ENCODE measurements at places on chromosomes 7 and 10.

DNA sequence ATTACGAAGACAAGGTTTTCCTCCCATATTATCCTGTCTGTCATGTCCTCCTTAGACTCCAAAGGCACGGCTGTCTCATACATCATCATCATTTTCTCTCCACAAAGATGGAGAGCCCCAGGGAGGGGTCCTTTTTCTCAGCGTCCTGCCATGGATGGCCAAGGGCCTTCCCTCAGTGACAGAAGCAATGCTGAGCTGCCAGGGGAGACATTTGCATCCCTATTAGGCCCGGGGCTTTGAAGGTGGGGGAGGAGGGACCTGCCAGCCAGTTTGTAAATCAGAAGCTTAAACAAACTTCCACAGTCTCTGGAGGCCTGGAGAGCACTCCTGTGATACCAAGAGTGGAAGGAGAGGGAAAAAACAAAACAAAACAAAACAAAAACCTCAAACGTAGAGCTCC is 112.4 kb upstream of the ADO start:
- DNase-seq, result no peak

DNA sequence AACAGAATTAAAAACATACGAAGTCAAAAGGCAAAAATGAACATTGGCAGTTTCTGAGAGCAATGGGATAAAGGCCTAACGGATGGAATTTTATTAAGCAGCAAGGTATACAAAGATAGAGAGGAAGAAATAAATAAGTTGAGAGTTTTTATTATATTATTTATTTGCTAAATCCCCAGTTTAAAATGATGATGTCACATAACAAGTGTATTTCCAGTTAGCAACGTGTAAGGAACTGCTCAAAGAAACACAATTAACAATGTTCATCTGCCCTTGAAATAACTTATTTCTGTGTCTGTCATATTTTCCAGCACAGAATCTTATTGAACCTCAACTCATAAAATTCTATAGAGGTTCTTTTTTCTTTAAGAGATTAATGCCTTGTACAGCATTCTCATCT is 108.6 kb upstream of the TMEM106B start:
- no peak for DNase-seq

DNA sequence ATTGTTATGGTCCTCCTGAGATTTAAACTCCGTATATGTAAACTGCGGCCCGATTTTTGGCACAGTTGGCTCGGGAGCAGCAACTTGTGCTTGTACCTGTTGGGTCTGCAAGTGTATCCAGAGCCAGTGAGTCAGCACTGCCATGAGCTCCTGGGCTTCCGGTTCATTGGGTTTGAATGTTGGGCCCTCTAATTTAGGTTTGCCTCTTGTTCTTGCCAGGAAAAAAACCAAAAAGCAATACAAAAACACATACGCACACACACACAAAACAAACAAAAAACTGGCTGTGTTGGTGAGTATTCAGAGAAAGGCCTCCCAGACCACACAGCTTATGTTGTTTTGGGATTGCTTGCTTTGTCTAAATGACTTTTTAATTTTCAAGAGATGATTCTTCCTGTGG is 26.3 kb downstream of the SND1 start:
- DNase-seq, result no peak

- peak; percentile 59 for DNase-seq
These were observed 24.8 kb downstream of the AGAP3 start for GRCh38 chr7:151110941-151111645.

DNA sequence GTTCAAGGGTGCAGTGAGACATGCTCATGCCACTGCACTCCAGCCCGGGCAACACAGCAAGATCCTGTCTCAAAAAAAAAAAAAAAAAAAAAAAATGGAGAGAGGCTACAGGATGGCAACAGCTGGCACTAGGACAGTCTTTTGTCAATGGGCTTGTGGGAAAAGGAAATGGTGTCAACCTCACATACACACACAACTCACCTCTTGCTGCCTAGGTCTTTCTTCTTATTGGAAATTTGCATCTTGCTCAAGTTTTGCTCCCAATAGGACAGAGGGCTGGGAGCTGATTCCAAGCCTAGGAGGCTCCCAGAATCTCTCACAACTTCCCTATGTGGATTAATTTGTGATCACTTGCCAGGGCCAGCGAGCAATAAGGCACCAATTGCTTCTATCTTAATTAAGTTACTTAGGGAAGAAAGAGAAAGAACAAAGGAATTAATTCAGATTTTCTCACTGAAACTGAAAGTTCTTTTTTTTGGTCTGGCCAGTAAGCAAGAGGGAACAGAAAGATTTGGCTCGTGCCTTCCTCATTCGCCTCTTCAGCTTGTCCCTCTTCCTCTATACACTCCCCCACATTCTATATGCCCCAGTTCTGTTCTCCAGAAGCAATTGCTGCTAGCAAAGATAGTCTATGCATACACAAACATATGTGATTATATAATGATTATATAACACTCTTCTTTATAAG is 33.8 kb downstream of the MAP3K8 start:
- DNase-seq, result no peak

DNA sequence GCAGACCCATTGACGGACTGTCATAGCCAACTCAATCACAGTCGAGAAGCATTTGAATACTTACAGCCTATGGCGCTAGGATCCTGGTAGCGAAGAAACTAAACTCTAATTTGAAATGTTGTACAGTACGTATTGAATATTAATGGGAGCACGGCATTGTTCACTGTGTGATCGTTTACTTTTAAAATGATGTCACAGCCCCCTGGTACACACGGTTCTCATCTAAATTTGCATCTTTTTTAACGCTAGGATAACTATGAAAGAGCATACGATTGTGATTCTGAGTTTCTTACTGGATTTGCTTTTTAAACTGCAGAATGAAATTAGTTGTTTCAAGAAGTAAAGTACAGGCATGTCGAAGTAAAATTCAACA is 895 bp upstream of the NAPEPLD start:
- DNase-seq, result no peak

GRCh38 chr10:43396061-43396927 is 12.7 kb downstream of the HNRNPF start:
- no peak for DNase-seq

DNA sequence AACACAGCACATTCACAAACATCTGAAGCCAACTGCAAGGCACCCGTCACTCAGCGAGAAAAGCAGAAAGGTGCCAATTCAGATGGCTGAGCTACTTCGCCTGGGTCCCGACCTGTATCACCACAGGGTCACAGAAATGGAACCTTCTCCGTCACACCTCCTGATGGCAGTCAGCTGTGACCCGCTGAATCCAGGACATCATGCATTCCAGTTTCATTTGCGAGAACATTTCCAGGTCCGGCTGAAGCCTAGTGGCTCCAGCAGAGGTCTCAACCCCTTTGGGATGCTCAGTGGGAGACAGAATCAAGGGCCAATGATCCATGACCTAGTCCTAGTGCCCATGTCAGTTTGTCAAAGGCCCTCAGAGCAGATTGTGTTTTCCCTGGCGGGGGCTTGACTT is 193.6 kb upstream of the KLF14 start:
- DNase-seq, result no peak

GRCh38 chr7:82810558-82811259 is 352.0 kb downstream of the PCLO start:
- DNase-seq, result no peak

GRCh38 chr10:34622945-34623344 is 192.2 kb downstream of the PARD3 start:
- DNase-seq, result no peak

DNA sequence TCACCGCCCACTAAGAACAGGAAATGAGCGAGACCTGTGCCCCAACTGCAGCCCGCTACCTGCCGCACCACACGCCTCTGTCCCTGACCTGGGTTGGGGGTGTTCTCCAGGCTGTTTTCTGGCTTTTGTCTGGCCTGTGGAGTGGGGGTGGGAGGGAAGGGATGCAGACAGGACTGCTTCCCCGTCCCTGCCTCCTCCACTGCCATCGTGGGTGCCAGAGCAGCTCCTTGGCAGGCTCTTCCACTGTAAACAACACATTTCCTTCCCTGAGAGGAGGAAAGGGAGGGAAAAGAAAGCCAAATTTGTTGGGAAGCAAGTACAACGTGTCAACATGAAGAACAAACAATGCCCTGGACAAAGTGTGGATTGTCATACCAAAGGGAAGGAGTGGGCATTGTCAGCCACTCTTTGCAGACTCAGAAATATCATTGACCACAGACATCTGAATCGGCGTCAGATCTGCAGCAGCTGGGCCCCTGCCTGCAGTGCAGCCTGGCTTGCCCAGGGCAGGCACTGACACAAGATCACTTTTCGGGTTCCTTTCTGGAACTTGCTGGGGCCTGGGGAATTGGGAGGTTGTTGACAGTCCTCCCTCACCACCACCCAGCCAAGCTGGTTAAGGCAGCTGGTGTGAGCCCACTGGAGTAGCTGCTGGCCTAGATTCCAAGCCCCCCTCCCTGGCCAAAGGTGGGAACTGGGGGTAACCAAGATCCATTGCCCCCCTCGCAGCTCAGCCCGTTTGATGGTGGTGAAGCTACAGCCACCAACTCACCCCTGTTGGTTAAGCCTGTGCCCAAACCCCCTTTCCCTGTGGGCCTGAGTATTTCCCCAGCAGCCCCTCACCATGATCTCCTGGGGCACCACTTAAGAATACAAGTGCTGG is 22.6 kb upstream of the TRIM8 start:
- DNase-seq, result no peak

DNA sequence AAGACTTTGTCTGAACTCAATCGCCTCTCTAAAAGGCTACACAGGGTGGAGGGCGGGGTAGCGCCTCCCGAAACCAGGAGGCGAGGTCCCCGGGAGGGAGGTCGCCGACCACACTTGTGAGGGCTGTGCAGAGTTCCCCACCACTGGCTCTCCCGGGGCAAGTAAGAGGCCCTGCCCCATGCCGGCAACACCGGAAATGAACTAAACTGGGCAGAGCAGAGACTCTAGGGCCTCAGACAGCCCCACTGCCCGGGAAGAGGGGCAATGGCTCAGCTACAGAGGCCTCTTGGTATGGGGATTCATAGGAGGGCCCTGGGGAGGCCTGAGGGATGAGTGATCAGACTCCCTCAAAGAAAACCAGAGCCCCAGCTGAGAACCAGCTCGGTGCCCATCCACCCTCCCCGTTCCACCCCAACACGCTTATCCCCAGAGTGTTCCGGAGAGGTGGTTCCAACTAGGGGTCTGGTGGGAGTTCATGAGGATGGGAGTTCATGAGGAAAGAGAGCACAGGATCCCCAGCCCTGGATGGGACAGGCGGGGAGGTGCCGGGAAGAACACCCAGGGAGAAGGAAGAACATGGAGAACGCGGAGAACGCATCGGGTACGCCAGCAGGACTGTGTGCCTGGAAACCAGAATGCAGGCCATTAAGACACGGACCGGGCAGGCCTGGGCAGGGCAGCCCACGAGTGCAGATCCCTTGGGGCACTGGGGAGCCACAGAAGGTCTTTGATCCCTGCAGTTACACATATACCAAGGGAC is 89.4 kb upstream of the MYL10 start:
- DNase-seq, result no peak

DNA sequence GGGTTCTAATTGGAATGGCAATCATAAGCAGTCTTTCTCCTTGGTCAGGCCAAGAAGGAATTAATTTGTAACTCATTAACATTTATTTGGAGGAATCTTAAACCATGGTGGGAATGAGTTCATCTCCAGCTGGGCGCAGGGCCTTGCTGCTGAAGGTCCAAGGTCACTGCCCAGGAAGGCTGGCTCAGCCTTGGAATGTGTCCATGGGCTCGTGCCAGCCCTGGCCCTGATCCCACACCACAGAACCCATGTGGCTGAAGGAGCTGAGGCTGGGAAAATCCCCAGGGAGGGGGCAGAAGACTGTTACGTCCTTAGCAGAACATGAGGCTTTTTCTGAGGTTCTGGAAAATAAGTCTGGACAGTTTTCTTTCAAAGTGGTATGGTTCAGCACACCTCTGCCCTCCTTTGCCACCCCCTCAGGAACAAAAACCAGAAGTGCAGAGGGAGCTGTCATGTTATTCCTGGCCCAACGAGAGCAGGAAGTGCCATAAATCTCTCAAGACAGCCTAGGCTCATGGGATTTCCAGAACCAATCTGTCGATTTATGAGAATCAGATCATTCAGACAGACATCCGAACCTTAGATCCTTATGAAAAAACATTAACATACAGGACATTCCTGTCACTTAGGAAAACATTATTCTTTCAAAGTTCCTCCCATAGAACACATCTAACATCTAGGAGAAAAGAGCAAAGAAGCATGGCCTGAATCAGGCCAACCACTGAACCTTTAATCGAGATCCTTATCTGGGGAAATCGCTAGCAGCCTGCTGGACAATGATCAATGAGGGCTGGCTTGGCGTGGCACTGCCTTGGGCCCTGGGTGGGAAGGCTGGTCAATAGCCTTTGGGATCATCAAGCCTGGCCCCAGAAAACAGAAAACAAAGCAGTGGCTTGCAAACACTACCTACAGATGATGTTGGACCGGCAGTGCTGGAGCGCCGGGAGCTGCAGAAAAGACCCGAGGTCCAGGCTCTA is 134.3 kb downstream of the TAX1BP1 start:
- no peak for DNase-seq

DNA sequence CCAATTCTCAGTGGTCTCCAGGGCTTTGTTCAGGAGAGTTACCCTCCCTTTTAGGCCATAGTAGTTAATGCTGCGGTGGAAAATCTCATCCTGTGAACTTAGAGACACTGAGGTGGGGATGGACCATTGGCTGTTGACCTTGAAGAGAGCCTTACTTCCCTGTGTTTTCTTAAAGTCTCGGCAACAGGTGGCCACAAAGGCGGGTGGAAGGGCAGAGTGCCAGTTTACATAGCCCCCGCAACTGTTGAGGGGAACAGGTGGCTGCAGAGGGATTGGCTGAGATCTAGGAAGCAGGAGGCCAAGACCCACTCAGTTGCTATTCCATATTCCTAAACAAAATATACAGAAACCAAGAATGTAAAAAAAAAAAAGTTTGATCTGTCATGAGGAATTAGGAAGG is 160.6 kb downstream of the ST7 start:
- DNase-seq, result no peak

GRCh38 chr10:35208536-35208935 is 81.9 kb downstream of the CREM start:
- DNase-seq, result no peak

- no peak for DNase-seq
These were observed 755 bp downstream of the HOXA13 start for GRCh38 chr7:27198871-27199801.

GRCh38 chr7:30920021-30920583 is 8.4 kb downstream of the AQP1 start:
- DNase-seq, result no peak

Measured in stimulated activated CD4-positive, alpha-beta T cell treated with anti-CD3 and anti-CD28 coated beads, Interleukin-1b, Interleukin-23, amount 100 ng/mL, for 24 hours (primary cell).